ENCODE measurements at places on chromosomes 11 and 22. TPM values are rescaled to one million over a fixed set of nuclear protein-coding genes. Genes with fewer than 3 reads are reported as not detected.

DNA sequence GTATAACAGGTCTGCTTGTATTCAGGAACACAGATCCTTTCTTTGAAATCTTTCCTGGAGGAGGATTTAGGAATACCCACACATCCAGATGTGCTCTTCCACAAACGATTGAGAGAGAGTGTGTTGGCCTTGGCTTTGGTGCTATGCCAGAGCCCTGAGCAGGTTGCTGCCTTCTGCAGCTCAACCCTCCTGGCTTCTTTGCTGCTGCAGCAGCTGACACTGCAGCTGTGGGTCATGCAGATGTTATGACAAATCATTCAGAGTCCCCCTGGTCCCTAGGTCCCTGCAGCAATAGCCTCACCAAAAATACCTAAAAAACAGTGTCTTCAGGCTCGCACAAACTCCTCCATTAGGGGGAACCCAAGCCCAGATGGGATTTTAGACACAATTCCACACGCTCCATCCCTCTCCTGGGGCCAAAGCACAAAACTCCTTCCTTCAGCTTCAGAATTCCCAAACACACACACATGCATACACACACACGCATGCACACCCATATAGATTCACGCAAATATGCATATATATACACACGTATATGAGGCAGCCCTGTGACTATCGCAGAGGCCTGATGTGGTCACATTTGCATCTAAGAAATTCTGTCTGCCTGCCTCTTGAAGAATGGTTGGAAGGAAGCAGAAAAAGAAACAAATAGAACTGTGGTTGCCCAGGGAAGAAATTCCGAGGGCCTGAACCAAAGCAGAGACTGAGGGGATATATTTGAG, 35.4 kb downstream of the SLN start:
- DNase-seq: no peak

DNA sequence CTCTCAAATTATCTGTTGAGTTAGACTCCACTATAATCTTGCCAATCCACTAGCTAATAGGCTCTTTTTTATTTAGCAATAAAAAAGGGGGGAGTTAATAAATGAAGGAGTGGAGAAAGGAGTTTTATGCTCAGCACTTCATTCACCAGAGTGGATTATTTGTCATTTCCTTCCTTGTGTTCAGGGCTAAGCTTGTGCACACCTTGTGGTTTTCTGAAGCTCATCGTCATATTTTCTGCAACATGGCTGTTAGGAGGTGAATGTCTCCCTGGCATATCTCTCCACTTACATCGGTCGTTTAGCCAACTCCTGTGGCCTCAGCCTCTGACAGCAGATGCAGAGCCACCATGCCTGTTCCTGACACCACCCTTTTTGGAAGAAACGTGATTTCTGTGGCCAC, 83.9 kb upstream of the MTNR1B start:
- DNase-seq: no peak

CHRNA10 gene
- total RNA-seq: 0.36 TPM

KRTAP5-2 gene
- not detected for total RNA-seq
